ENCODE measurements at places on chromosomes 2 and 18.

GRCh38 chr18:576924-577323, 3.3 kb upstream of the CETN1 start:
- DNase-seq, result no peak

DNA sequence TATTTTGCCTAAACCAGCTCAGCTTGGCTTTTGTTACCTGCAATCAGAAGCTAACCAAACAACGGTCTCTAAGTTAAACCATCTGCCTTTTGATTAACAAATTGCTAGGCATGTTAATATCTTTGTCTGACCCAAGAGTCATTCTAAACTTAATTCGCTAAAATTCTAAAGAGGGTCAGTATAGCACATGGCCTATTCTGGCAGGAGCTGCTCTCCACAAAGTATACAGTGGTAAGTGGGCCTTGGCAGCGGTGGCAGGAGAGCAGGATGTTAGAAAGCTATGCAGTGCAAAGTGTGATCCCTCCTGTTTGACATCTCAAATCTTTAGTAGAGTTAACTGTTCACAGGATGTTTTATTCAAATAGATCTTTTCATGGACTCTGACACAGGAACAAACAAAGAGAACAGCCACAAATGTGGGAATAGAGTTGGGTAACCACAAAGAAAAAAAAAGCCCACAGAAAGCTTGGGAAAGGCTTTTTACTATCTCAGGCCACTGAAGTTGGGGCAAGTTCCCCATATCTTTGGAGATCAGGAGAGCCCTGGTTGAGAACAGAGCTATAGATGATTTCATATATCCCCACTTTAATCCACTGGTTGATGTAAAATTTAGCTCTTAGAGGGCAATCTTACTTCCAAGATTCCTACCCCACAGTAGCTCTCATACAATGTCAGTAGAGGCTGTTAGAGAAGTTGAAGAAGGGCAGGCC, 10.6 kb downstream of the CFAP210 start:
- DNase-seq, result no peak

DNA sequence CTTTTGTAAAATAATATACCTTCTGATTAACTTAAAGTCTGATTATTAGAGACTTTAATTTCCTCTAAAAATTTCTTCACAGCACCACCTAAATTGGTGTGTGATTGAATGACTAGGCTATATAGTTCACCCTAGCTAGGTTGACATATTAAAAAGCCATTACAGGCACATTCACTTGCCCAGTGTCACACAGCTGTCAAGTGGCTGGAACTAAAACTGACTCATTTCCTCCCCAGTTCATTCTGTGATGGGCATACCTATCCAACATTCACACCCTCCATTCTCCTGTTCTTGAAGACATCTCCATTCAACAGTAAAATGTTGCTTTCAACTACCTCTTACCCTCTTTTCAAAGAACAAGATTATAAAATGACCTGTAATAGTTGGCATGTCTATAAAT, 334.5 kb downstream of the ARHGAP15 start:
- no peak for DNase-seq

GRCh38 chr2:84918430-84918829, 13.0 kb downstream of the TMSB10 start:
- no peak for DNase-seq

GRCh38 chr2:32627441-32627813, 423 bp upstream of the TTC27 start:
- peak; percentile 73 for DNase-seq

GRCh38 chr2:227455200-227455599, 16.8 kb upstream of the AGFG1 start:
- DNase-seq, result no peak

GRCh38 chr2:201414099-201415023, 36.9 kb downstream of the TRAK2 start:
- no peak for DNase-seq

DNA sequence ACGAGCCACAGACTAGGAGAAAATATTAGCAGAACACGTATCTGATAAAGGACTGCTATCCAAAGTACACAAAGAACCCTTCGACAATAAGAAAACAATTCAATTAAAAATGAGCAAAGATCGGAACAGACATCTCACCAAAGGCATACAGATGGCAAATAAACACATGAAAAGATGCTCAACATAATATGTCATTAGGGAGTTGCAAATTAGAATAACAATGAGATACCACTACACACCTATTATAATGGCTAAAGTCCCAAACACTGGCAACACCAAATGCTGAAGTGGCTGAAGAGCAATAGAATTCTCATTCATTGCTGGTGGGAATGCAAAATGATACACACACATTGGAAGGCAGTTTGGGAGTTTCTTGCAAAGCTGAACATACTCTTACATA, 33.1 kb downstream of the SERTAD2 start:
- no peak for DNase-seq

DNA sequence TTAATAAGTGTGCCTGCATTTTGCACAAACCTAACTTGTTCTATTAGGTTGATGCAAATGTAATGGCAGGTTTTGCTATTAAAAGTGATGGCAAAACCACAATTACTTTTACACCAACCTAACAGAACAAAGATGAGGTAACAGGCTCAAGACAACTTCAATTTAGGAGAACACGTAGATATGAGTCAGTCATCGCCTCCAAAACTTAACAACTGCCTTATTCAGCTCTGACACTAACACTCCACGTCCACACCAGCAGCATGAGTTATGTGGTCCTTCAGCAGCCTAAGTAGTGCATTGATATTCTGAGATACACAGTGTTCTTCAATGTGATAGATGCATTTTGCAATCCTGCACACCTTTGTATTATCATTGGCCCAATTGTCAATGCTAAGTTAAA, 1175.1 kb upstream of the ACVR2A start:
- DNase-seq, result no peak

GRCh38 chr2:33215299-33215698, 261.1 kb upstream of the RASGRP3 start:
- DNase-seq, result no peak

DNA sequence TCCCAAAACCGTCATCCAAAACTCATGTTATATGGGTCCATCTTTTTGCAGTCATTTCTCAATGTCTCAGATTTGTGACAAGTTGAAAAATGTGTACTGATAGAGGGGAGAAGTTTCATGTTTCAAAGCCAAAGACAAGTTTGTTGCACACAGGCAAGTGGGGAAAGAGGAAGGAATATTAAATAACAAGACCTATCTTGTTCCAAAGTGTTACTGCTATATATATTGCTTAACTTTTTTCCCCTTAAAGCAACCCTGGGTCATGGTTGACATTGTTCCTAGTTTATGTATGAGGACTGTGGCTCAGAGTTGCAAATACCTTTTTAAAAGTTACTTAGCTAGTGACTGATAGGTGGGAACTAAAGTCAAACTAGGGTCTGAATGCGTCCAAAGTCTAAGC, 1.7 kb downstream of the ITGA4 start:
- no peak for DNase-seq

DNA sequence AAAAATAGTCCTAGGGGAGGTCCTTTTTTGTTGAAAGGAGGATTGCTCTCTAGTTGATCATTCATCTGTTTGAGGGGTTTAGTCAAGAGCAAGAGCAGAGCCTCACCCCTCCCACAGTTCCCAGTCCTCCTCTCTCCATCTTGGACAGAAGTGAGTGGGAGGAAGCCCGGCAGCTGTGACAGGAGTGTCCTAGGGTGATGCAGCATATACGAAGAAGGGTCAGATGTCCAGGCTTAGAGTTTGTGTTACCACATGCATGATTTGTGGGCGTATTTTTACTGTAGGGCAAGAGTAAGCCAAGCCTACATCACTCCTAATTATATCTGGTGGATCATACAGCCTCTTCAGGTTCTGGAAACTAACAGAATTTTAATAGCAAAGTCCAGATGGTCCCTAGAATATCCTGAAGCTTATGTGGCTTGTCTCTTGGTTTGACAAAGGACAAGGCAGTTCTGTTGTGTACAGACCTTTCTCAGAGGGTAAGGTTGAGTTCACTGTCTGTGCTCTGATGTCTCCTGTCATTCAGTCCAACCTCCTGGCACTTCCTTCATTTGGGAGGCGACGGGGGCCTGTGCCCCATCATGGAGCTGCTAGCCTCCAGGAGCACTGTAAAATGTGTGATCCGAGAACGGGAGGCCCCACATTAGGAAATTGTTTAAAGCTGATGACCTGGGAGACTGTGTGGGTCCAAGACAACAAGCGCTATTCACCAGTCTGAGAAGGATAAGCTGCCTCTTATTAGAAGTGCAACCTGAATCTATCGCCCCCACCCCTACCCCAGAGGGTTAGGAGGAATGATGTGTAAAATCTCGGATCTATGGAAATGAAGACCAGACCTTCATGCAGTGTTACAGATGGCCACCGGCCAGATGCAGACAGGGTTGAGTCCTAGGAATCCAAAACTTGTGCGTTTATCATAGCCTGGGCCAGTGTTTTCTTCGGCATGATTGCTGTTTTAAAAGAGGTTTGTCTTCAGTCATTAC, 6.9 kb downstream of the CEP68 start:
- DNase-seq, result no peak

DNA sequence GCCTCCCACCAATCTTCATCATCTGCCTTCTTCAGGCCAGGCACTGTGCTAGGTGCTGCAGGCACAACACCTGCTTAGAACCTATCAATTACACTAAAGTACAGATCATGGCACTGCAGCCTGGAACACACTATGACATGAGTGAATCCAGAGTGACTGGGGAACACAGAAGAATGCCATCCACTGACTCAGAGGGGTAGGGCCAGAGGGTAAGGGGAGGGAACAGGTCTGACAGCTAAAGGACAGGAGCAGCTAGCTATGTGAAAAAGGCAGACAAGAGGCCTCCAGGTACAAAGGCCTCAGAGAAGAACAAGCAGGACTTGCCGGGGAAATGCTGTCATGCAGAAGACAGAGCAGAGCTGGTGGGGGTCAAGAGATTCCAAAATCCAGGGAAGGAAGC, 53.3 kb upstream of the ACAA2 start:
- DNase-seq, result no peak

DNA sequence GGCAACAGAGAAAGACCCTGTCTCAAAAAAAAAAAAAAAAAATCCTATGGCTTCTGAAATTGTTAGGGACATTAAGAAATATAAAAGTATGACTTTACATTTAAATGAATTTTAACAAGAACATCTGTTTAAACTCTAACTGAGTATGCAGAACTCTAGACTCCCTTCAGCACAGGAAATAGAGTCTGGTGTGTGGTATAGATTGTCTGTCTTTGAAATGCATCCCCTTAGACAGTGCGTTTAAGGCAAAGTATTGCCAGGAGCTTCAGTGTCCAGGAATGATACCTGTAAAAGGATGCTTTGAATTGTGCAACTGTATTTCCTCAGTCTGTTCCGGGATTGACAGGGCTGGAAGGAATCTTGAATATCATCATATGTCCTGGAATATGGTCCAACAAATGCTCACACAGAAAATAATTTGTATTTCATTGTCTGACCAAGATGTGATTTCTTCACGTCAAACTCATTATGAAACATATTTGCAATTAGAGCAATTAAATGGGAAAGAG, 133.0 kb upstream of the RASGRP3 start:
- DNase-seq, result no peak

DNA sequence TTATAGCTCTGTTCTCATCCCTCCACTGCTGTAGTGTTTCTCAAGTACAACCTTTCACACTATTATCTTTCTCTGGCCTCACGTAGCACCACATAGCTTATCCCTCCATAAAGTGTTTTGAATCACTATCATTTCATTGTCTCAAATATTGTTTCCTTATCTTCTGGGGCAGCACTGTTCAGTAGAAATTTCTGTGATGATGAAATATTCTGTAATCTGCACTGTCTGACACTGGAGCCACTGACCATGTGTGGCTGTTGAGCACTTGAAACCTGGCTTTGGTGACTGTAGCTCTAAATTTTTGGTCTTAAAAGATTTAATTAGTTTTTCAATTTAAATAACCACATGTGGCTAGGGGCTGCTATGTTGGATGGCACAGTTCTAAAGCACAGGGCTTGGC, 78.9 kb downstream of the CPS1 start:
- no peak for DNase-seq

DNA sequence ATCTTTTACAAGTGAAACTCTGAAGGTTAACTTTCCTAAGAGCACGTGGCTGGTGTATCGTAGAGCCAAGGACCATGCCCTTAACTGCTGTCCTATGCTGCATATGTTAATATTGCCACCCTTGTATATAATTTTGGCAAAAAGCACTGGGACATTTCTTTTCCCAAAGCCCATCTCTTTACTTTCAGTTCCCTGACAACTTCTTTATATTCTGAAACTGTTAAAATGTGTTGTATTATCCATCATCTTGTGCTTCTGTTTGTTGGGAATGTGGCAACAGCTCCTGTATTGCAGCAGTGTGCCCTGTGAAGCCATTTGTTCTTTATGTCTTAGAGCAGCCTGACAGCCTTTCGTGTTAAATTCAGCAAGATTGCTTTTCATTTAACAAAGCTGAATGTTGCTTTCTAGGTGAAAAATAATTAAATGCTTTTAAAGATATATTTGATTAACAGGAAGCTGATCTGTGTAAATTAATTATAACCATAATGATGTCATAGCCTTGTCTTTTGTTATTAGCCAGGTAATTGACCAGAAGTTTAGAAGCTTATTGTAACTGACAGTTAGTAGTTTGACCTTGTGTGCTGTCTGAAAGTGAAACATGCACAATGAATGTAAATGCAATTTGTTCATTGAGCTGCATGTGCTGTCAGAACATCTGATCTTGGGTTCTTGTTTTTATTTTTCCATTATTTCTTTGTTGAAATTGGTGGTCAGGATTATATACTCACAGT, 9.7 kb downstream of the RHBDD1 start:
- DNase-seq, result no peak

DNA sequence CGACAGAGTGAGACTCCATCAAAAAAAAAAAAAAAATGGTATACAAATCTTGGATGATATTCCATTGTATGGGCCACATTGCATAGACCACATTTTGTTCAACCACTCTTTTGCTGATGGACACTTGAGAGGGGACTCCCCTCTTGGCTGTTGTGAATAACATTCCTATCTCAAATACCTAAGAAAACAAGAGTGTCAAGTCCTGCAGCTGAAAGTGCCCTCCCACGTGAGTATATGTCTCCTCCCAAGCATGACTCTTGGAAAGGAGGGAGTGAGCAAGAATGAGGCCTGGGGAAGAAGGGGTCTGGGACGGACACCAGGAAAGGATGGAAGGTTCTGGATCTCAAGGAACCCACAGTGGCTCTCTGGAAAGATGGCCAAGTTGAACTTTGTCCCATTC, 36.0 kb upstream of the NPAS2 start:
- no peak for DNase-seq

- DNase-seq, result no peak
These were observed 228.9 kb downstream of the RNF144A start for GRCh38 chr2:7146151-7146550.

Measured in adrenal gland (tissue), 19 donors.